ENCODE measurements at places on chromosomes 3 and 15.

DNA sequence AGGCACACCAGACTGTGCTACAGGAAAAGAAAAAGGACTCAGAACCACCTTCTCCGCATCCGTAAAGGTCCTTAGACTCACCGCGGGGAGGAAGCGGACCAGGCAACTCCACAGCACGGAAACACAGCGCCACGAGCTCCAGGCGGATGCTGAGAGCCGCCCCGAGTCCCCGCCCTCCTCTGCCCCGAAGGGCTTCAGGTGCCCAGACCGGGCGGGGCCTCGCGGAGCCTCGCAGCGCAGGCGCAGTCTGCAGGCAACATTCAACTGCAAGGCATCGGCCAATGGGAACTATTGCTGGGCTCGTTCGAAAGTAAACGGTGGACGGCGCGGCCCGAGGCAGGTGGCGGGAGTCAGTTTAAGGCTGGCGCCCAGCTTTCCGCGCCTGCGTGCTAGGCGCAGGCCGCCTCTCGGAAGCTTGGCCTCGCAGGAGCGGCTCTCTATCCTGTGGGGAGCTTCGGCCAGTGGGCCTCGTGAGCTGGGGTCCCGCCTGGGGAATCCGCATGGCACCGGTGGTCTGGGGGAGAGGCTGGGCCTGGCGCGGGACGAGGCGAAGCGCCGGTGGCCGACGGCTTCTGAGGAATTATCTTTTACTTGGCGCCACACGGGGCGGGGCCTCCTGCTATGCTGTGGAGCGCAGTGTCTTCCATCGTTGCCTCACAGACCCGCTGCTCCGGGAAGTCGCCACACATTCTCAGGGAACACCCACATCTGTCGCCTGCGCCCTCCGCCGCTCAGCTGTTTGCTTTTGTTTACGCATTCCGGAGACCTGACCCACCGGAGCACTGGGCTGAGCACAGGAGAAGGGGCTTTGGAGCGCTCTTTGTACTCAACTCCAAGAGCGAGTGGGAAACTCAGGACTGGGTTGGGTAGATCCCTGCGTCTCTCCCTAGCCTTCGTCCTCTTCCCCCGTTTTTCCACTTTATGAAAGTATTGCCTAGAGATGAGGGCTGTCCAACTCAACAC is at the start of gene TRIM59:
TRIM59 (minus strand) TSS at position 151 of the 963 bp plus-strand sequence. CDS start 10,603 bp downstream, outside the sequence.
- peak; percentile 92 for DNase-seq

DNA sequence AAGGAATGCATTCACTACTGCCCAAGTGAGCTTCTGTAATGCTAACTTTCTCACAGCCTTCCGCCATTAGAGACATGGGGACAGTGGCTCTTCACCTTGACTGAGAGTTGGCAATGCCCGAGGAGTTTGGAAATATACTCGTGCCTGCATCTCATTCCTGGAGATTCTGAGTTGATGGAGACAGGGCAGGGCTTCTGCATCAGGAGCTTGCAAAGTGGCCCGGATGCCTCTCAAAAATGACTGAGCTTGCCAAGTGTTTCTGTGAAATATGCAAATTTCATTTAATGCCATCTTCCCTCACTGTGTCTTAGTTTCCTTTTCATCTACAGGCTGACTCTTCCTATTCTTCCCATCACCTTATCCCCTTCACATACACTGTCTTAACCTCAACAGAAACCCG is 346.2 kb downstream of the GRM7 start:
- DNase-seq: no peak

GRCh38 chr3:9686050-9686550 is 17.5 kb upstream of the CPNE9 start:
- DNase-seq: no peak

- peak; percentile 60 for DNase-seq
These were observed 50.3 kb downstream of the LHFPL4 start for GRCh38 chr3:9503283-9503682.

GRCh38 chr3:73291541-73291940 is 230.1 kb downstream of the EBLN2 start:
- no peak for DNase-seq

- no peak for DNase-seq
These were observed 251.7 kb upstream of the GOLGA6L4 start for GRCh38 chr15:83983634-83984458.
